ENCODE measurements at places on chromosomes 13 and 19. TPM values are rescaled to one million over a fixed set of nuclear protein-coding genes. Genes with fewer than 3 reads are reported as not detected.

DNA sequence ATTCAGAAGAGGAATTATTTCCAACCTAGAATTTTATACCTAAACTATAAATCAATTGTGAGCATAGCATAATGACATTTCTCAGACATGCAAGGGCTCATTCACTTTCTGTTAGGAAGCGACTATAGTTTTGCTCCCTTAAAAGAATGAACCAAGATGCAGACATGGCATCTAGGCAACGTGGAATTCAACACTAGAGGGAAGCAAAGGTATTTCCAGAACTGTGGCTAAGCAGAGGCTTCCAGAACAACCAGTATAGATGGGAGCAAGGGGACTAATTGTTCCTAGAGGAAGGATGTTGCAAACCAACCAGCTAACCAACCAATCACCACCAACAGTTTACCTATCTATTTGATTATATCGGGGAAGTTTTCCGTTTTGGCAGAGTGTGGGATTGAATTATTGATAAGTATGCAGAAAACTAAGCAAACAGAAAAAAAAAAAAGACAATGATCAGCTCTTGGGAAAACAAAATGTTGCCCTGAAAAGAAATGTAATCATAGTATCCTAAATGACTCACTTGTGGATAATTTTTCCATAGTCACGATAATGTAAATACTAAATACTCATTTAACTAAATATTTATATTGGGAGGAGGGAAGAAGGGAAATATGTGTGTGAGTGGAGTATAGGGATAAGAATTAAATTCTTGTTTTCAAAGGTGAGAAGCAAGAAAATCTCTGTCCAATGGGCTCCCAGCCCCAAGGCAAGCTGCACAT, 21.1 kb downstream of the ARL11 start:
- no peak for DNase-seq
- H3K4me1 ChIP-seq: peaks cover 6% of the 10 kb centered on the region
- H3K27ac ChIP-seq: no peak overlapping the region
- H3K27me3 ChIP-seq: no peaks in the 10 kb centered on the region

GRCh38 chr13:96898646-96899254, 95.5 kb downstream of the OXGR1 start:
- DNase-seq: no peak
- no peak overlapping the region for H3K4me3 ChIP-seq
- H3K27ac ChIP-seq: no peak overlapping the region
- H3K27me3 ChIP-seq: no peaks in the 10 kb centered on the region
- H3K4me1 ChIP-seq: no peaks in the 10 kb centered on the region
- no peaks in the 10 kb centered on the region for H3K36me3 ChIP-seq

EPS8L1 gene
- total RNA-seq: 8.6 TPM

CATSPERD gene
- not detected for total RNA-seq

DNA sequence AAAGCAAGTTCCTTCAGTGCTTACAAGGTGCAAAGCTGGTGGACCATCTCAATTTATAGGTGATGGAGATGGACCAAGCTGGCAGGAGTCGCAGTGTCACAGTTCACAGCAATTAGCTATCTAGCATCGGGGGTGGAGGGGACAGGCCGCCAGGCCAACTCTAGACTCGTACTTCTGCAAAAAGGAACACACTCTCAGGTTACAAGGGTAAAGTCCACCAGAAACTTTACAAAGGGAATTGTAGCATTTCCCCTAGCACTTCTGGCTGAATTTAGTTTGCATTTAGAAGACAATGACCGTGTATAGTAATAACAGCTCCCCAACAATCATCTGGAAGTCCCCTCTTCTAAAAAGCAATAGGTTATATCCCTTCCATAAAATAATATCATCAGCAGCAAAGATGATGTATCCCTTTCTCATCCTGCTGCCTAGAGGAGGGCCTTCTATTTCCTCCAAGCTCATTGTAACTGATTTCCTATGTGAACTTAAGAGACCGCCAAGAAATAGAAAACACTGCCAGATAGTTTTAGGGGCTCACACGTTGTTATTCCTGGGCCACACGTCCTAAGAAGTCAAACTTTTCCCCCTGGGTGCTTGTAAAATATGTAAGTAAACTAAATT, 8.5 kb upstream of the DOCK9 start:
- peaks cover 33% of the 10 kb centered on the region for H3K4me1 ChIP-seq
- no peak for DNase-seq
- no peak overlapping the region for H3K4me3 ChIP-seq
- no peak overlapping the region for H3K27ac ChIP-seq

SRRM5 gene
- total RNA-seq: 0.73 TPM

DNA sequence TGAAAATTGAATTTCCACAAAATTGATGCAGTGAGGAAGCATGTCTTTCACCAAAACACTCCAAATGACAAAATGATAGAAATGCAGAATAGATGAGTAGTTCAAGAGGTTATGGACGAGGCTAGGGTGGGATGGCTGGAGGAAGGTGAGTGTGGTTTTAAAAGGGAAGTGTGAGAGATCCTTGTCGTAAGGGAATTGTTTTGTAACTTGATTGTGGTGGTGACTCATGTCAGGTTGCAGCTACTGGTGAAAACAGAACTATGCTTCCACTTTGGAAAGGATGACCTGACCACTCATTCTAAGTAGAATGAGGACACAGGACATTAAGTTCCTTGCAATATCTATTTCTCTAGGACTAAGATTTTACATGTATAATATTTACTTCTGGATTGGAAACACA, 345.7 kb downstream of the MTUS2 start:
- no peaks in the 10 kb centered on the region for H3K27me3 ChIP-seq
- no peaks in the 10 kb centered on the region for H3K36me3 ChIP-seq
- no peak for DNase-seq

GRCh38 chr19:44069415-44069814, 2.5 kb upstream of the ZNF284 start:
- DNase-seq: no peak
- H3K4me1 ChIP-seq: peaks cover 23% of the 10 kb centered on the region
- H3K27ac ChIP-seq: no peak overlapping the region
- peaks cover 32% of the 10 kb centered on the region for H3K36me3 ChIP-seq
- H3K27me3 ChIP-seq: no peaks in the 10 kb centered on the region

DNA sequence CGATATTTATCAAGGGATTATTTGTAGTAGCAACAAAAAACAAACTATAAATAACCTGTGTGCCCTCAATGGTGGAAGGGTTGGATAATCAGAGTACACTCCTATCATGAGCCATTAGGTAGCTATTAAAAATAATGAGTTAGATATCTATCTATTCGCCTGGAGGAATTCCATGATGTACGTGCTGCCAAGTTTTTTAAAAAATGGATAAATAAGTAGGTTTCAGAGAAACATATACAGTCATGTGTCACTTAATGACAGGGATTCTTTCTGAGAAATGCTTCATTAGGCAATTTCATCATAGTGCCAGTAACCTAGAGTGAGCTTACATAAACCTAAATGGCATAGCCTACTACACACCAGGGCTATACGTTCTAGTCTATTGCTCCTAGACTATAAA, 6.2 kb upstream of the OR1I1 start:
- no peak overlapping the region for H3K27ac ChIP-seq
- no peak overlapping the region for H3K4me3 ChIP-seq
- no peak for DNase-seq
- H3K4me1 ChIP-seq: no peaks in the 10 kb centered on the region
- peaks cover 6% of the 10 kb centered on the region for H3K27me3 ChIP-seq

- peak within 1 kb of the TSS; percentile 98 for H3K27ac ChIP-seq
- peak within 1 kb of the TSS; percentile 87 for H3K4me3 ChIP-seq
- peaks cover 14% of the 10 kb centered on the region for H3K36me3 ChIP-seq
- DNase-seq: peak; percentile 59
- peaks cover 24% of the 10 kb centered on the region for H3K27me3 ChIP-seq
- peaks cover 30% of the 10 kb centered on the region for H3K4me1 ChIP-seq
These were observed at the start of gene FOXA3 for GRCh38 chr19:45863840-45864628. Gene FOXA3, plus strand, starts transcription at chr19:45864326. Its CDS starts 131 bp downstream, at chr19:45864457.

- no peak overlapping the region for H3K27ac ChIP-seq
- H3K4me1 ChIP-seq: no peaks in the 10 kb centered on the region
- no peak for DNase-seq
- H3K27me3 ChIP-seq: no peaks in the 10 kb centered on the region
These were observed 1905.5 kb downstream of the OLFM4 start for GRCh38 chr13:54934121-54934520.

ELANE gene
- not detected for total RNA-seq

GRCh38 chr19:5851302-5851701, at the start of gene FUT3:
Gene FUT3, minus strand, starts transcription at chr19:5851449.
- H3K4me1 ChIP-seq: peaks cover 6% of the 10 kb centered on the region
- H3K4me3 ChIP-seq: no peak within 1 kb of the TSS
- no peak within 1 kb of the TSS for H3K27ac ChIP-seq
- no peak for DNase-seq

PABPC3 gene
- total RNA-seq: 0.79 TPM

GRCh38 chr13:30133996-30134395, 173.4 kb downstream of the KATNAL1 start:
- H3K4me1 ChIP-seq: peaks cover 11% of the 10 kb centered on the region
- H3K27me3 ChIP-seq: peaks cover 8% of the 10 kb centered on the region
- no peaks in the 10 kb centered on the region for H3K36me3 ChIP-seq
- H3K27ac ChIP-seq: no peak overlapping the region
- DNase-seq: no peak

DNA sequence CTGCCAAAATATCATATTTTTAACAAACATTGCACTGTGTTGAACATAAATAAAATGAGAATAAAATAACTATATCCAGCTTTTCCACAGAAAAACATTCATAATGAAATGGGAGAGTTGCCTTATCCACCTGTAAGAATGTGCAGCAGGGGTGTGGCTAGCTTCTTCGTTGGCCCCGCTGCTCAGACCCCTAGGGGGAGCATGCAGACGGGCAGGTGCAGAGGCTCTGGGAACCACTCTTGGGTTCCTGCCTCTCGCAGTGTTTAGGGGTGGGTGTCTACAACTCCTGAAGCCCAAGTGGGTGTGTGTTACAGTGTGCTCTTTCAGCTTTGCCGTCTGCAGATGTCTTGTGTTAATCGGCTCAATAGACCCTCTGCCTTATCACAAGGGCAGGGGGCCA, 121.7 kb downstream of the SLITRK5 start:
- no peaks in the 10 kb centered on the region for H3K4me1 ChIP-seq
- no peaks in the 10 kb centered on the region for H3K36me3 ChIP-seq
- no peak overlapping the region for H3K27ac ChIP-seq
- no peak for DNase-seq
- no peaks in the 10 kb centered on the region for H3K27me3 ChIP-seq
- no peak overlapping the region for H3K4me3 ChIP-seq

ATP4B gene
- not detected for total RNA-seq

DNA sequence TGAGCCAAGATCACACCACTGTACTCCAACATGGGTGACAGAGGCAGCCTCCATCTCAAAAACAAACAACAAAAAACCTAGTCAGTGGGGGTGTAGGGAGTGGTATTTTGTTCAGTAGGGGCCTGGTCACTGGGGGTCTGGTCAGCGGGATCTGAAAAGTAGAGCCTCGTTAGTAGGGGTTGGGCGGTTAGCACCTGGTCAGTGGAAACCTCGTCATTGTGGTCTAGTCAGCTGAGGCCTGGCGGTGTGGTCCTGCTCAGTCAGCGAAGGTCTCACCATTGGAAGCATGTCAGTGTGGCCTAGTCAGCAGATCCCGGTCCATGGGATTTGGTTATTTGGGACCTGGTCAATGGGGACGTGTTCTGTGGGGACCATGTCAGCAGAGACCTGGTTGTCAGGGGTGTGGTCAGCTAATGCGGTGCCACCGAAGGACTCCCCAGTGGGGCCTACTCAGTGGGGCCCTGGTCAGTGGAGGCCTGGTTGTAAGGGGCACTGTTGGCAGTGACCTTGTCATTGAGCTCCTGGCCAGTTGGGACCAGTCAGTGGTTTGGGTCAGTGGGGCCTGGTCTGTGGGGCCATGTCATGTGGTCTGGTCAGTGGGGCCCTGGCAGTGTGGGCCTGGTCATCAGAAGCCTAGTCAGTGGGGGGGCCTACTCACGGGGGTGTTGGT, 63.0 kb upstream of the TPM4 start:
- no peaks in the 10 kb centered on the region for H3K4me1 ChIP-seq
- no peak overlapping the region for H3K27ac ChIP-seq
- no peak overlapping the region for H3K4me3 ChIP-seq
- no peaks in the 10 kb centered on the region for H3K36me3 ChIP-seq

GRCh38 chr19:640161-640558, 481 bp downstream of the FGF22 start:
- peaks cover 5% of the 10 kb centered on the region for H3K4me1 ChIP-seq
- no peak overlapping the region for H3K27ac ChIP-seq
- H3K36me3 ChIP-seq: peaks cover 6% of the 10 kb centered on the region
- DNase-seq: no peak
- no peak overlapping the region for H3K4me3 ChIP-seq

RFPL4A gene
- not detected for total RNA-seq

- no peaks in the 10 kb centered on the region for H3K36me3 ChIP-seq
- H3K4me1 ChIP-seq: no peaks in the 10 kb centered on the region
- H3K27me3 ChIP-seq: peaks cover 36% of the 10 kb centered on the region
- peak; percentile 62 for DNase-seq
- H3K4me3 ChIP-seq: no peak overlapping the region
- no peak overlapping the region for H3K27ac ChIP-seq
These were observed 3.1 kb downstream of the NCAN start for GRCh38 chr19:19214892-19215291.

ONECUT3 gene
- total RNA-seq: not detected

ERICH4 gene
- not detected for total RNA-seq

GRCh38 chr13:40192858-40193257, 473.6 kb downstream of the FOXO1 start:
- peaks cover 45% of the 10 kb centered on the region for H3K4me1 ChIP-seq
- no peaks in the 10 kb centered on the region for H3K27me3 ChIP-seq
- H3K27ac ChIP-seq: no peak overlapping the region
- no peak overlapping the region for H3K4me3 ChIP-seq

- peak overlapping the region; percentile 78 for H3K27ac ChIP-seq
- no peaks in the 10 kb centered on the region for H3K27me3 ChIP-seq
- H3K36me3 ChIP-seq: peaks cover 34% of the 10 kb centered on the region
- no peak overlapping the region for H3K4me3 ChIP-seq
These were observed 9.6 kb downstream of the SH3GL1 start for GRCh38 chr19:4390567-4391305.

DNA sequence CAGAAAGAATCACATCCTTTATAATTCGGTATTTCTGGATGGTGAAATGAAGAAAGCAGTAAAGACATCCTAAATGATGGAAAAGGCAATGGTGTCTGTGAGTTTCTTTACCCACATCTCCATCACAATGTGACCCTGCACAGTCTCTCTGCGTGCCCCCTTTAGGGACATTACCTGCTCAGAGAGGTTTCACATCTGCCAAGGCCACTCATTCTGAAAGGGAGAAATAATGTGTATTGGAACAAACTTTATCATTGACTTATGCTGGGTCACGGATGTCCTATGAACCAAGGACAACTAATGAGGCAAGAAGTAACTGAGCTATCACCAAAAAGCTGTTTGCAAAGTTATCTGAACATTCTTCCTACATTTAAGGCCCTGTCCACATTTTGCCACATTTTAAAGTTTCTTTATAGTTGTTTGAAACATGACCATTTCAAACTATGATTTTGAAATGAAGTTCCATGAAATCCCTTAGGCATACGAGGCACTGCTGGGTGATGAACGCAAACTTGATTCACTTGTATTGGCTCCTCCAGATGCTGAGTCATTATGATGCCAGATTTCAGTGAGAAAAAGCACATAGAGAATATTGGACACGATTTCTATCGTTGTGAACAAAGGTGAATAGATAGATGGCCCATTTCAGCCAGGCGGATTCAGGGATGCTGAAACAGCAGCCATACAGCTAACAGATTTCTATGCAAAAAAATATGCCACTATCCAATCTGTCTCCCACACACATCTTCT, 63.5 kb upstream of the HMGB1 start:
- no peak overlapping the region for H3K27ac ChIP-seq
- peaks cover 9% of the 10 kb centered on the region for H3K4me1 ChIP-seq
